AG20443 (cell line): ENCODE measurements at places on chromosomes 6 and 20.

GRCh38 chr6:84501315-84501714, 263.1 kb downstream of the TBX18 start:
- DNase-seq, result no peak

- DNase-seq, result no peak
Measured at GRCh38 chr6:47231151-47231550, 78.6 kb downstream of the TNFRSF21 start.

GRCh38 chr6:22467645-22468044, 101.7 kb upstream of the HDGFL1 start:
- no peak for DNase-seq

GRCh38 chr6:129709196-129709768, 695 bp downstream of the ARHGAP18 start:
- peak; percentile 50 for DNase-seq

GRCh38 chr20:21947406-21947805, 241.9 kb downstream of the PAX1 start:
- no peak for DNase-seq

DNA sequence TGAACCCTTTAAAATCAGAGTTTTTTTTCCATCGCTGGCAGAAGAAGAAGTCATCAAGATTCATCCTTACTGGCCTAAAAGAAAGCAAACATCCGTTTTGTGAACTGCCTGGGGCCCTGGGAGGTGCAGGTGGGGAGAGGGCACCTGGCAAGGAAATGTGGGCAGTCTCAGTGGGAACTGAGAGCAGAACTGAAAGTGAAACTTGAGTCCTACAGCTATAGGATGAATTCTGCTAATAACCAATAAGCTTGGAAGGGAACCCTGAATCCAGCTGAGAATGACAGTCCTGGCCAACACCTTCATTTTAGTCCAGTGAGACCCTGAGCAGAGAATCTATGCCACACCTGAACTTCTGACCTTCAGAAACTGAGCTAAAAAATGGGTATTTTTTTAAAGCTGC, 130.1 kb upstream of the ASCC3 start:
- DNase-seq, result no peak

DNA sequence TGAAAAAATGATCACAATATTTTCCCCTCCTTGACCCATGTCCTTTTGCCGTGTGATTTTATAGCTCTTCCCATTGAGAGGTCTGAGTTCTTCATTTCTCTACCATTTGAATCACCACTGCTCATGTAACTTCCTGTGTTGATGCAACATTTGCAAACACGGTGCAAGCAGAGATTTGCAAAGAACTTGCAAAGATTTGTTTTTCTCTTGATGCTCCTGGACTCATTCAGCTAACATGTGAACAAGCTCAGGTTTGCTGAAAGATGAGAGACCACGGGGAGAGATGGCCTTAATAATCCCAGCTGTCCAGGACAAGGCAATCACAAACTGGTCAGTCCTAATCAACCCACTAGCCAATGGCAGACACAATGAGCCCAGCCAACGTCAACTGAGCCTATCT, 8.6 kb downstream of the VNN2 start:
- DNase-seq, result no peak

DNA sequence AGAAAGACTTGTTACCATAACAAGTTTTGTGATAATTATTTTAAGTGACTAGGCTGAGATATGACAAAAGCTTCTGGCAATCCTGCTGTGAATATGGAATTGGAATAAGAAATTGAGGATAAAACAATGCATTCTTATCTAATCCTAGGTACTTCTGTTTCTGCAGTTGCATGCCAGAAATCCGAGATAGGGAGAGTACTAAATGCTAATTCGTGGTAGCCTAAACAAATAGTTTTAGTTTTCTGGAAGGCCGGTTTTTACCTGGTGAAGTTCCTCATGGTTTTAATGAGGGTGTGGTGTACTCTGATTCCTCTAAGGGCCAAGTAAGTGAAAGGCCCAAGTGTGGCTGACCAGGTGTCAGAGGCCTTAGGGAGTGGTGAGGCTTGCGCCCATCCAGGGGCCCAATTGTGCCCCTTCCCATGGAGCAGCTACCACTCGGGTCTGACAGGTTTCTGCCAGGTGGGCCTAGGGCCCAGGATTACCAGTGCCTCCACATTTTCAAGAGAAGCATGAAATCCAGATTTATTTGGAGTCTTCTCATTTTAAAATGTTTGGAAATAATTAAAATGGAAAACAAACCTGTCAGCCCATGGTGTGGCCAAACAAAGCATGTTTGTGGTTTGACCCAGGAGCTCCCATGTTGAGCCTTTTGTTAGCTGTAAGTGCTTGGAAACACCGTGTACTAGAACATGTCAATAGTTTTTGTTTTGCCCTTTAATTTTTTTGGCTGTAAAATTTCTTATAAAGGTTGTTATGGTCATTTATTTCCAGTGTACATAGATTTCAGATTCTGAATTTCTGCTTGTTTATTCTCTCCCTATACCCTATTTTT, 6.6 kb downstream of the PLCB4 start:
- DNase-seq, result no peak

DNA sequence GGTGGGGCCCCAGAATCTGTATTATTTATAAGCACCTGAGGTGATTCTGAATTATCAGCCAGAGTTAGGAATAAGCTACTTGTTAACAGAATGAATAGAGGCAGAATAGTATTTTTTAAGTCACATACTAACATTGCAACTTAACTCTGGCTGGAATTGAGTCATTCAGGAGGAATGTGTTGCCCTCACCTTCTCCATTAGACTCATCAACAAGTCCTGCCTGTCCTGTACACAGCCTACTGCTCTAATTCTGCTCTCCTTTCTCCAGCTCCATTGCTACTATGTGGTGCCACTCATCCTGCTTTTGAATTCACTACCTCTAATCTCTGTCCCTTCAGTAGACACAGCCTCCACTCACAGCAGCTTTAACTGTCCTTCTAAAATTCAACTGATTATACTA, 669.4 kb downstream of the DHX35 start:
- DNase-seq, result no peak

DNA sequence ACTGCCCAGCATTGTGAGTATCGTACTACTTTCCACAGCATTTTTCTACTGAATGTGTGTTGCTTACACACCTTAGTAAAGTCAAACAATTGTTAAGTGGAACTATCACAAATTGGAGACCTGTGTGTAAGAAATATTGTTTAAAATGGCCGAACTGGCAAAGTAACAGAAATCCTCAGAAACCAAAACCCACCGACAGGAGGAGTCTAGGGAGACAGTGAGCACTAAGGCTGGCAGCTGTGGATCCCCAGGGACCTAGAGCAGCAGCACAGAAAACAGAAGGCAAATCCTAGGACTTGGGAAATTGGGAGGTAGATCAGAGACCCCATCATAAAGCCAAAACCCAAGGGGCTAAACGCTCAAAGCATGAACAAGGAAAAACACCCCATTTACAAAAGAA, 69.9 kb downstream of the SESN1 start:
- DNase-seq, result no peak

DNA sequence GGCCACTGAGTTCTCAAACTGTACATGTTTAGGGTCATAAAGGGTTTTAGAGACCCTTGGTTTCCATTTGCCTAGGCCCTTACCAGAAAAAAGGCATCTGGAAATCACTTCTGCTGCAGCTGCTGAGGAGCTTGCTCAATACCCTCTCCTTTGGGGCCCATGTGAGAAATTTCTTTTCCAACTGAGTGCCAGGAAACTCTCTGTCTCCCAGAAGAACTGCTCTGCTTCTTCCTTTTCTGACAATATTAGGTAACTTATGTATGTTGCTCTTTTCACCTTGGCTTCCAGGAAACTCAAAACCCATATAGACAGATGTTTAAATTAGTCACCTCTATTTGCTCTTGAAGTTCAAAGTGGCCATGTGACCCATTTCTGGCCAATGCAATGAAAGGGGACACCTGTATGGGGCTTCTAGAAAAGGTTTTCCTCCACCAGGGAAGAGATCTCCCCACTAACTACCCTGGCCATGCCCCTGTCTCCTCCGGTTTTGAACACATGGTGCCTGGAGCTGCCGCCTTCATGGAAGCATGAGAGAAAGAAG, 121.6 kb downstream of the PREX1 start:
- DNase-seq, result no peak

DNA sequence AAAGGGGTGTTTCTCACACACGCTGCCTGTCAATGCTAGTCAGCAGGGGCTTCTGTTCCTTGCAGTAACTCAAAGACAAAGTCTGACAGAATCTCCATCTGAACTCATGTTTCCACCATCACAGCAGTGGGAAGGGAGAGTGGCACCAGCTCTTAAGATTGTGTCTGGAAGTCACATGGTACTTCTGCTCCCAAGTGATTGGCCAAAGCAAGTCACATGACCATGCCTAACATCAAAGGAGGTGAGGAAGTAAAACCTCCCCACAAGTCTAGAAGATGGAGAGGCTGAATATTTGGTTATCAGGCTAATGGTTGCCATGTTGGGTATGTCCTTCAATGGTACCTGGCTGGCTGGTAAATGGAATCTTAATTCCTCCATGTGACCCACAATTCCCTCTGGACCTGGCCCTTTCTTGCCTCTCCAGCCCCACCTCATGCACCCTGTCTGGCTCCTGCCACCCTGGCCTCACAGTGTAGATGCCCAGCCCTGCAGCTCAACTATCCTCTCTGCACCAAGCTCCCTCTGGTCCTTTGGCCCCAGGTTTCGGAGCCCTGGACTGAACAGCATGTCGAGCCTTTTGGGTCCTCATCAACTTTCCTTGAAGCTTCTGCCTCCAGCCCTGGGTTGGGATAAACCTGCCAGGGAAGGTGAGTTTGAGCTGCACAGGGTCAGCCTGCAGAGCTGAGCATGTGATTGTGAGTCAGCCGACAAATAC, 51.0 kb upstream of the PMEPA1 start:
- no peak for DNase-seq

DNA sequence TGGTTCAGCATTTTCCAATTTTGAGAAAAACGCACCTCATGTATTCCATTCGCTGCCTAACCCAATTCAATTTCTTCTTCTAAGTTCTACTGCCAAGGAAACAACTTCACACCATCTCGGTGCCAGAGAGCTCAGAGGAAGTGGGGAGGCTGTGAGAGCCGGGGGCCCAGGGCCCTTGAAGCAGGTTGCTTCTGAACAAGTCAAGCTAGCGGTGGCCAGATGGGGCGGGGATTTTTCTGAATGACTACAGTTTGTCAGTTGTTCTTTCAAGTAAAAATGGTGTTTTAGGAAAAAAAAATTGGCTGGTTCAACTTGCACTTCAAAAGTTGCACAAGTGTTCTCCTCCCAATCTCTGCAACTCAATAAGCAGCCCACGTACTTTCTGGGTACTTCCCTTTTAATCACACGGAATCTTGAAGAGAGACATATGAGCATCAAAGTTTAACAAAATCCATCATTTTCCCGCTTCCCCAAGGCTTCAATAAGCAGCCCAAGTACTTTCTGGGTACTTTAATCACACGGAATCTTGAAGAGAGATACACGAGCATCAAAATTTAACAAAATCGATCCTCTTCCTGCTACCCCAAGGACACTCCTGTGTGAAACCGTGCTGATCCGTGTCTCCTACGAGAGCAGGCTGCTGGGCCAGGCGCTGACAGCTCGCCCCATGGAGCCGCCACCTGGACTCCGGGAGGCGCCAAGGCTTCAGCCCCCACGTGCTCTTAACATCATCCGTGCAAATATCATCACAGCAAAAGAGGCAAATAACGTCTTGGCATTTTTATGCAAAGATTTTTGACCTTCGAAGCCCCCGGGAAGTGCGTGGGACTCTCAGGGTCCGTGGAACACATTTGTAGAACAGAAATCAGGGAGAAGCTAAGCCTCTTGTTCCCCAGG, 186.7 kb upstream of the PDE10A start:
- DNase-seq, result no peak

DNA sequence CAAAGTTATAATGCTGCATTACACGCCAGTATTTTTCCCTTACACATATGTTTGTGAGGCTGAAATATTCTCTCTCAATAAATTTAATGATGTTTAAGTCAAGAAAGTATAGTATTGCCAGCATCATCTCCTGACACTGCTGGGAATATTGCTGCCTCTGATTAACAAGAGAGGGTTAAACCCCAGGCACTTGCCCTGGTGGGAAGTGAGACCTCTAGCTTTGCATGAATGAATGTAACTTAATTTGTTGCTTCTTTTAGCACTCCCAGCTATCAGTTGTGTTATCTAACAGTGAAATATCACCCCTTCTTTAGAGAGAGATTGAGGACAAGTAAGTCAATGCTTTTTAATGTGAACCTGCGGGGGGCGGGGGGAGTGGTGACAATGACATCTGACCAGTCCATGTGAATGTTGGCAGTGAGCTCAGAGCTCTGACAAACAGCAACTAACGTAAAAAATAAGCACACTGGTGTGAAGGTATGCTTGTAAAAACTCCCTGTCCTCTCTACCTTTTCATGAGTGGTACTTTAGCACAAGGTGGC, 9.8 kb downstream of the FOXA2 start:
- DNase-seq, result no peak

GRCh38 chr6:36578431-36578830, 15.7 kb upstream of the SRSF3 start:
- DNase-seq, result no peak

GRCh38 chr6:169045486-169045885, 208.2 kb downstream of the THBS2 start:
- DNase-seq, result no peak

- no peak for DNase-seq
Measured at GRCh38 chr6:26328265-26328844, 36.6 kb upstream of the BTN3A2 start.

GRCh38 chr20:24991897-24992486, 559 bp downstream of the APMAP start:
- peak; percentile 59 for DNase-seq

- no peak for DNase-seq
Measured at GRCh38 chr6:142900227-142900971, 44.6 kb downstream of the HIVEP2 start.

DNA sequence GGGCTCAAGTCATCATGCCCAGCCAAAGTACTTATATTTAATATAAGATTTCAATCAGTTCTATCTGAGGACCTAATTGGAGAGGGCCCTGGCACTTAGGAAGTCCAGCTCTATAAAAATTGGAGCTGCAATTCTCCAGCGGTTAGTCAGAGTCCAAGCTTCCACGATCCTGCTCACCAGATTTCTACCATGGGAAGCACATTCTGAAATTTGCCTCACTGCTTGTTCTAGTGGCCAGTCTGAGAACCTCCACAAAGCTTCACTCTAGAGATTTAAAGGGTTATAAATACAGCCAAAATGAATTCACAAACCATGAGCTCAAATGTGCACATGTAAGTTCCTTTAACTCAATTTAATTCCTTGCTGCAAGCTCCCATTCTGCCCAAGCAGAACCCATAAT, 33.5 kb downstream of the PNLDC1 start:
- DNase-seq, result peak; percentile 86

GRCh38 chr6:12359036-12359435, 68.9 kb downstream of the EDN1 start:
- no peak for DNase-seq

DNA sequence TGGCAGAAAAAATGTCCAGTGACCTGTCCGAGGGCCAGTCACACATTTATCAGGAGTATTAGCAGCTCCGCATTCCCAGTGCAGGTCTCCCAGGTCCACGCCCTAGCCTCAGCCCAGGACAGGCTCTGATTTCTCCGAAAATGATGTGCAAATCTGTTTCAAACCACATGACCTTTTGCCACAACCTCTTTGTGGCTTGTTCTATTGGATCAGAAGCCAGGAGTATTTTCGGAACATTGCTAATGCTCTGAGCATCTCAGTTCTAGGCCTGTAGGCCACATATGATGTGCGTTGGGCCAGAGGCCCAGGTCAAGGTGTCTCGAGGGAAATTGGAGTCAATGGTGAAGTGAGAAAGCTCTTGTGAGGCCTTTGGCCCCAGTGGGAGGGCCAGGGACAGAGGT, 40.4 kb downstream of the SNX5 start:
- no peak for DNase-seq
